Head of caudate nucleus (tissue), 42 donors: ENCODE measurements at places on chromosomes 12 and 14.

- no peak for DNase-seq
Measured at GRCh38 chr12:54126029-54126695, 62.6 kb downstream of the SMUG1 start.

DNA sequence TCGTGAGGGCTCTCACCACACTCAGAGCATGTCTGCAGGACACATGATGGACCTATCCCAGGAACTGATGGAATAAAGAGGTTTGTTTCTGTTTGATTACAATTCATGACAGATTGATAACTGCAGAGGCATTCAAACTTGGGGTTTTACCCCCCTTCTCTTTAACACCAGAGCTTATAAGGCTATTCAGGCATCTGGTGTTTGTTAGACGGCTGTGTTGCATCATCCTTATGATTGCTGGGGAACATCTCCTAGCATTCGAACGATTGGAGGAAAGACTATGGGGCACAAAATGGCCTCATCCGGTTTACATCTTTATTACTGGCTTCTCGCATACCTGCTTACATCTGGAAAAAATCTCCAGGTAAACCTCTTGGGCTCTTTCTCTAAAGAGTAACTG lies 191.8 kb downstream of the MSRB3 start:
- no peak for DNase-seq

GRCh38 chr14:86708846-86709339 lies 1178.9 kb downstream of the FLRT2 start:
- DNase-seq: no peak

DNA sequence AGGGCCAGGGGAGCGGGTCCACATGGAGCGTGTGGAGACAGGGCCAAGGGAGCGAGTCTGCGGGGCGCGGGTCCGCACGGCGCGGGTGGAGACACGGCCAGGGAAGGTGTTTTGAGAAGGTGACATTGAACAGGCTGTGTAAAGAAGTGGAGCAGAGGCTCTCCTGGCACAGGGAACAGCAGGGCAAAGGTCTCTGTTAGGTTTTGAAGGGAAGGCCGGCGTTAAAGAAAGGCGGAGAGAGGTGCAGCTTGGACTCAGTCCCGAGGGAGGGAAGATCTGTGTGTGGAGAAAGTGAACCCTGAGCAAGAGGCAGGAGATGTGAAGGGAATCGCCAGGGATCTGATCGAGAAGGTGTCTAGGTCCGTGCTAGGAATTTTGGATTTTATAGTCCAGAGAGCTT lies 1.8 kb downstream of the PXMP2 start:
- DNase-seq: no peak

GRCh38 chr12:101857043-101857558 lies 20.3 kb upstream of the DRAM1 start:
- no peak for DNase-seq

GRCh38 chr12:121468499-121468801 lies 68.5 kb downstream of the RNF34 start:
- no peak for DNase-seq

DNA sequence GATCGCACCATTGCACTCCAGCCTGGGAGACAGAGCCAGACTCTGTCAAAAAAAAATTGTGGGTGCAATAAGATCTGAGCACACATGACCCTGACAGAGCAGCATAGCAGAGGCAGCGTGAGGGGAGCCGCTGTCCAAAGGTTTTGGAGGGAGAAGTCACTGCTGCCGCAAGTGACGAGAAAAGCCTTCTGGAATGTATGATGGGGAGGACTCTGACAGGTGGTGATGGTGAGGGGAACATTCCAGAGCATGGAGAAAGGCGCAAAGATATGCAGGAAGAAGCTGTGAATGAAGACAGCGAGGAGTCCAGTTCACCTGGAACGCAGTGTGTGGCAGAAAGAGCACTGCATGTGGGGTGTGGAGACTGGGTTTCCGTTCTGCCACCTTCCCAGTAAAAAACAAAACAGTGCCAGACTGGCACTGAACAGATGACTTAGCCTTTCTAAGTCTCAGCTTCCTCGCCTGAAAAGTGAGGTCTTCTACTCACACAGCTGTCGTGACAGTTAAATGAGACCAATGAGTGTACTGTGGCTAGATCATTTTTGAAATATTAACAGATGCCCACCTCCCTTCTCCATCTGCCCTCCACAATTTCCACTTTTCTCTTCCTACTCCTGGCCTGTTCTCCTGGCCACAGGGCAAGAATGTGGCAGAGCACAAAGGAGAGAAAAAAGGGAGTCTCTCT lies 53.4 kb upstream of the PTHLH start:
- DNase-seq: no peak

- no peak for DNase-seq
Measured at GRCh38 chr14:55537782-55538181, 42.2 kb upstream of the KTN1 start.

- DNase-seq: no peak
Measured at GRCh38 chr14:62206456-62206855, 444.2 kb downstream of the SNAPC1 start.

DNA sequence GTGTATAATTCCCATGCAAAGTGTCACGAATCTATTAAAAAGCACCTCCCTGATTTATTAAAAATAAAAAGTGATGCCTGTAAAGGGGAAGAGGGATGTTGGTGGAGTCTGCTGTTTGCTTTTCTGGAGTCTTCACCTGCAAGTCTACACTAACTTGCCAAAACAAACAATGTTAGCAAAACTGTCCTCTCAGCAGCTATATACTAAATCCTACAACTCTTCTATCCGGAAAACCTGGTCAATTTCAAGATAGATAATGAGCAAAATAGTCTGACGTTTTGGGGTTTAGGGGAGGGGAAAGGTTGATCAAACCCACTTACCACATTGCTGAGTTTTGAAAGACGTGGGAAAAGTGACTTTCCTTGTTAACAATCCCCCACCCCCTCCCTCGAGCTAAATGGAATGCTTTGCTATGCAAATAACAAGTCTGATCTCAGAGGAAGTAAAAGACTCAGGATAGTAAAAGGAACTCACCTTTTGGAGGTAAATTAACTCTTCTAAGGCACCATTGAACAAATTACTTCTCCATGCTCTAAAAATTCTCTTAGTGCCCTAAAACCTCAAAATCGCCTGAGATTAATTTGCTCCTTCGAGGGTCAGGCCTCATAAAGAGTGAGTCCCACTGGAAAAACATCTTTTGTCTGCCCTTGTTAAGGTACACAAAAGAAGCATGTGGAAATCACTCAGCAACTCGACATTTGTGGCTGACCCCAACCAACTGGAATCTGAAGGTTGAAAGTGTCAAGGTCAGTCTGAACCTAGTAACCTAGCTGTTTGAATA lies 13.5 kb downstream of the BMP4 start:
- DNase-seq: no peak

DNA sequence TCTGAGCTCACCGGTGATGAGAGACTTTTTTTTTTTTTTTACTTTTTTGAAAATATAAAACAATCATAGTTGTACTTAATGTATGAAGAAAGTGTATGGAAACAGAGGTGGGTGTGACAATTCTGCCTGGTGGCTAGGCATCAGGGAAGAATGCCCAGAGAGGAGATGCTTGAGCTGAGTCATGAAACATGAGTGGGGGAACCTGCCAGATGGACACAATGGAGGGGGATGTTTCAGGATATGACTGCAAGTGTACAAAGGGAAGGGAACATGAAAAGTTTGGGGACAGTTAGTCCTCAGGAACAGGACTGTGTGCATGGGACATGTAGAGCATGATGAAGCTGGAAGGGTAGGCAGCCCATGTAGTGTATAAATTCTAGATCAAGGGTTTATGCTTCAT lies 274.2 kb upstream of the E2F7 start:
- DNase-seq: no peak

DNA sequence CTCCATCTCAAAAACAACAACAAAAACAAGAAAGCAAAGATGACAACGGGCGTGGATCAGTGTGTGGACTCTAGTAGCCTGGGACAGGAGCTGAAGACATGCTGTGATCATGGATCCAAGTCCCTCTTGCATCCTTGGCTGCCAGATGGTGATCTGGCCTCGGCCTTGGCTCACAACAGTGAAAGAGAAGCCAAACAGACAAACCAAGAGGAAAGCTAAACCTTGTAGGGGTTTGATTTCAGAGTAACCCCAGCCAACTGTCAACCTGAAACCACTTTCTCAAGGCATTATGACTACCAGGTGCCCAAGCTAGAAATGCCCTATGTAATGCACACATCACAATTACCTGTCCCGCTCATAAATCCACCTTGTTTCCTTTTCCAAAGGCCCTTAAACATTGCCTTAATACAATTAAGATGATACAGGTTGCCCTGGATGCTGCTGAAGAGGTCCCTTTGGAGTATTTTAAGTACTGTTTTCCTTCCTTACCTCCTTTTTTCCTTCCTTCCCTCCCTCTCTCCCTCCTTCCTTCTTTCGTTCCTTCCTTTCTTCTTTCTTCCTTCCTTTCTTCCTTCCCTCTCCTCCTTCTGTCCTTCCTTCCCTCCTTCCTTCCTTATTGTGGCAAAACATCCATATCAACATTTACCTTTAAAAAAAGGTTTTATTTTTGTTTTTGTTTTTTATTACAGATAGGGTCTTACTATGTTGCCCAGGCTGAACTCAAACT lies 41.4 kb upstream of the NINJ2 start:
- no peak for DNase-seq

- DNase-seq: no peak
Measured at GRCh38 chr14:95817271-95817670, 59.4 kb upstream of the TUNAR start.

DNA sequence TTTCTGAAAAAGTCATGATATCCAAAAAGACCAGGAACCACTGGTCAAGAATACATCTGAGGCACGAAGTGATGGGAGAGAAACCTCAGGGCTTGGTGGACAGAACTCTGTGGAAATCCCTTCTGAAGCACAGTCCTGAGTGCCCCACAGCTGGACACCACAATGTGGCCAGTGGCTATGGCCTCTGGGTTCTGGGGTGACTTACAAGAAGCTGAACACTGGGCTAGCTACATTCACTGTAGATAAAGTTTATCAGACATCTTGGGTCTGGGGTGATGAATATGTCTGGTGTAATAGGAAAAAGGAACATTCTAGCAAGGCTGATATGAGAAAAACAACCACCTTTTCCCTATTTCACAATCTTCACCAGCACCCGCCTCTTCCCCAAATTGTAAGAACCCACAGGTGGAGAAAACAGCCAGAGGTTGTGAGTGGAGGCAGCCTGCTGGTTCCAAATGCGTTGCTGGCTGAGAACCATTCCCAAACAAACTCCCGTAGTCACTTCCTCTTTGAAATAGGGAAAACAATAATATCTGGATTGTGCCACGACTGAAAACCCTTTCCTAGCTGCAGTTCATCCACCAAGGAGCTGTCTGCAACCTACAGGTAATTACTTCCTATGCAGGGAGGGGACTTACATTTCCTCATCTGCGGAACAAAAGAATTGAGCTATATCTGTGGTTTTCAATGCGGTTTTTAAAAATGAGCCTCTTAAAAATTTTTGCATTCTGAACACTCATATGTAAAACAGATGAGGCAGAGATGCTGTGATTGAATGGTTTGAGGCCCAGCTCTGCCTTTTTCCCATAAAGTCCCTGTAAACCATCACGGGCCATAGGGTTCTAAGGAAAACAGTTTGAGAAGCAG lies 193.6 kb downstream of the SLC41A2 start:
- DNase-seq: no peak

DNA sequence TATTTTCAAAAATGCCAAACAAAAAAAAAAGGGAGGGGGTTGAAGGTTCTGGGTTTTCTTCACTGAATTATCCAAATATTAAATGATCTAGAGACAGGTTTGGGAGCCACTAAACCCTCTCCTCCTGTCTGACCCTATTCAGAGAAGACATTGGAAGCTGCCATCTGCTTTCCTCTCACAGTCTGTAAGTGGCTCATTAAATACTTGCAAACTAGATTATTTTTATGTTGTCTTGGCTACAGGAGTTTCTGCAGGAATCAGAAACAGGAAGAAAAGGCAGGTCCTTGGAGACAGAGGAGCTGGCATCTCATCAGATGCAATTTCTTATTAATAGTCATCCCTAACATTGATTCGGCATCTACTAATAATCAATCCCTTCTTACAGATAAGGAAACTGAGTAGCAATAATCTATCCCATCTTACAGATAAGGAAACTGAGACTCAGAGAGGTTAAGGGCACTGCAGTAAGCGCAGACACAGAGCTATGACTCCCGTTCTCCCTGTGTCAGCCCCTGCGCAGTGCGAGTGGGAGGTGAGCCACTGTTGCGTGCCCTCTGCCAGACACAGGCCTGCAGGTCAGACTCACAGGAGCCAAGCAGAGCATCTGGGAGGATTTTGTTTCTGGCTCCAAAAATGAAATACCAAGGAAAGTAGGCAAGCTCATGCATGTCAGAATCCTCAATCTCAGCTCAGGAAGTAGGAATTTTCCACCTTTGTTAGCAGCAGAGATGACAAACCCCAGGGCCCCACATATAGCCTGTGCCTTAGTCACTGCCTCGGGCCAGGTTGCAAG lies 11.0 kb downstream of the BDKRB2 start:
- no peak for DNase-seq

DNA sequence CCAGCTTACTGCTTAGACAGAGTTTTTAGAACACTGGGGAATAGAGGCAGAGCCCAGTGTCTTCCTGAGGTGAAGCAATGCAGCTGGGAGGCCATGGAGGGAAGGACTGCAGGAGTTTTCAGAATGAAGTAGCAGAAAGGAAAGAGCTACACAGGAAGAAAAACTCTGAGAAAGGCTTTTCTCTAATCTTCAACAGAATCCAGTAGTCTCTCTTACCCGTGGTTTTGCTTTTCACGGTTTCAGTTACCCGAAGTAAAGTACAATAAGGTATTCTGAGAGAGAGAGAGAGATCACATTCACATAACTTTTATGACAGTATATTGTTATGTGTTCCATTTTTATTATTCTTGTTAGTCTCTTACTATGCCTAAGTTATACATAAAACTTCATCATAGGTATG lies 761.6 kb downstream of the BCL11B start:
- DNase-seq: no peak

- DNase-seq: no peak
Measured at GRCh38 chr12:20482491-20483054, 114.2 kb downstream of the PDE3A start.

DNA sequence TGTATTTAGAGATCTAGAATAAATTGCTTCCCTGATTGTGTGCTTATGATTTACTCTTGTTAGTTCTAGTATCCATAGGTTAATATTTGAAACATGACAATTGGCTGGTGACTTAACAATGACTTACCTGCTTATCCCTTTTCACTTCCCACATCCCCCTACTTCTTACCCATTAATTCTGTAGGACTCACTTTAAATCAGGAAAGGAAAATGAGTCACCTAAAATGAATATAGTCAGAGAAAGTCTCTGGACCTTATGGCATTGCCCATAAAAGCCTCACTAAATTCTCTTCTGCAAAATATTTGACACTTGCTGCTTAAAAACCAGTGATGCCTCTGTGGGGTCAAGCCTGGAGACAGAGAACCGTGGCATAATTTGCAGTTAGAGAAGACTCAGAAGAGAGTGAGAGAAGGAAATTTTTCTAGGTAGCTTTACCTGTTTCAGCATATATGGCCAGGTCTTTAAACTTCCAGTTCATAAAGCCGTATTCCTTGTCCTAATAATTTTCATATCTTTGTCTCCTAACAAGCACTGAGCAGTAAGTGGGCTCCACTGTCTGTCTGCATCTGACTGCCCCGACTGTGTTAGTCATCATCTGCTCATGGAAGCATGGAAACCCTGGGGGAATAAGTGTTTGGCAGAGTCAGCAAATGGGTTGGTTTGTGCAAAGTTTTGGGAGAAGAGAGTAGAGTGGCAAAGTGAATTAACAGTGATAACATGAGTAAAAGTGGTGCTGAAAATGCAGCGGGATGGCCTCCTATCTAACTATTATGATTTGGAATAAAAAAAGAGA lies 294.4 kb downstream of the AKAP6 start:
- no peak for DNase-seq
